Heart left ventricle (tissue), 16 donors: ENCODE measurements at places on chromosomes 5 and 9. TPM values are rescaled to one million over a fixed set of nuclear protein-coding genes. Genes with fewer than 3 reads are reported as not detected.

The ADRA1B gene
- 3.9 TPM for polyA plus RNA-seq

The QRFP gene
- polyA plus RNA-seq = not detected

The GABRA6 gene
- not detected for polyA plus RNA-seq

The PIP5KL1 gene
- polyA plus RNA-seq = 0.12 TPM

The HACD4 gene
- polyA plus RNA-seq = 0.37 TPM

The IL3 gene
- not detected for polyA plus RNA-seq

The RPS14 gene
- polyA plus RNA-seq = 1,822 TPM

The WNK2 gene
- polyA plus RNA-seq = 29.4 TPM

The ECM2 gene
- polyA plus RNA-seq = 1.6 TPM

The AK3 gene
- polyA plus RNA-seq = 49.1 TPM

The CACNA1B gene
- 0.03 TPM for polyA plus RNA-seq

The ABCA2 gene
- polyA plus RNA-seq = 13.1 TPM
